Diencephalon (tissue), 1 donor: ENCODE measurements at places on chromosomes 13 and 19. TPM values are rescaled to one million over a fixed set of nuclear protein-coding genes. Genes with fewer than 3 reads are reported as not detected.

PLEKHA4 gene
- total RNA-seq = 2.3 TPM

WDR62 gene
- total RNA-seq = 2.3 TPM

FGF9 gene
- 20.3 TPM for total RNA-seq

PCDH17 gene
- total RNA-seq = 250 TPM

C19orf12 gene
- total RNA-seq = 46.1 TPM

TEX101 gene
- not detected for total RNA-seq

THAP8 gene
- total RNA-seq = 4.8 TPM

COL5A3 gene
- 1.2 TPM for total RNA-seq

MAST3 gene
- 12.7 TPM for total RNA-seq

CACNA1A gene
- 53.7 TPM for total RNA-seq
